ENCODE measurements at places on chromosomes 4 and X.

DNA sequence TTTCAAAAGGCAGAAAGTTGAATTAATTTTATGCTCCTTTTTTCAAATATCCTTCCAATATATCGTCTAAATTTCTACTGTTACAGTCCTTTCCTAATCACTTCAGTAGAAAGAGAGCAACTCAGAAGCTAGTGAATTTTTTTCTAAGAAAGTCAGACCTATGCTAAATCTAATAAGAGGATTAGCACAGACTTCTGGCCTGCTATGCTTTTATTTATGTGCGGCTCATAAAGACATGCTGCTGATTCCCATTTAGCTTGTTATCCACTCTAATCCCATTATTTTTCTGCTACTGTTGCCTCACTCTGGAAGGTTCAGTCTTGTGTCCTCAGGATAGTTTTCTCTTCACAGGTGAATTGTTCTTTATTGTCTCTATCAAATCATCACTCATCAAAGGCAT lies 473.5 kb upstream of the FAM241A start:
- DNase-seq, result no peak

- no peak for DNase-seq
These were observed 21.1 kb downstream of the ANXA5 start for GRCh38 chr4:121675715-121676114.

- no peak for DNase-seq
These were observed 342.3 kb upstream of the GRID2 start for GRCh38 chr4:91961504-91961903.

DNA sequence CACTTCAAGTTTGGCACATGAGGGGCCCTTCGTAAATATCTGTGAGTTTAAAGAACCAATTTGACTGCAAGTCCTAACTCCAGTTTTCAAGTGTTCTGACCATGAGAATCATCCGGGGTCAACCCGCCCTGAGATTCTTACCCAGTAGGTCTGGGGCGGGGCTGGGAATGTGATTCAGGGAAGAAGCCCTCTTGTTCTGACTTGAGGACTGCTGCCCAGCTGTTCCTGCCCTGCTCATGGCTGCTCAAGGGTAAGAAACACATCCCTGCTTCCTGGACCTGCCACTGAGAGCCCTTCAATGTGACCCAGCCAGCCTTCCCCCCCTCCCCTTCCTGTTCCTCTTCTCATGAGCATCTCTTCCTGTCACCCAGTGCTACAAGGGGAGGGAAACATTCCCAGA lies 92.7 kb upstream of the PGRMC2 start:
- DNase-seq, result no peak

DNA sequence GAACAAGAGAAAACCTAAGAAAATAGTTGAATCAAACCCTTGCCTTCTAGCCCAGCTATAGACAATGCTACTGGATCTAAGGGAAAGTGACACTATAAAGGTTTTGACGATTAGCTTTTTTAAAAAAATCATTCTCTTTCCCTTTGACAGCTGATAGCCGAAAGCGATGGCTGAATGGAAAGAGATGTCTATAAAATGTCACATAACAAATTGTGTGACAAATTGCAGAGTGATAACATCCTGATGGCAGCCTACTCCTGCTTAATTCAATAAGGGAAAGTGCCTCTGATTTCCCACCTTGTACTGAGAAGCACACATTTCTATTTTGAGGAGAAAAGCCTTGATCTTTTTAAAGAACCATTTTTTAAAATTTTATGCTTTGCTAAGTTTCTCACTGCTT lies 114.5 kb downstream of the SORBS2 start:
- DNase-seq, result no peak

- no peak for DNase-seq
These were observed 24.9 kb downstream of the WDR1 start for GRCh38 chr4:10091531-10092181.

GRCh38 chrX:136067966-136068365 lies 79.4 kb upstream of the FHL1 start:
- DNase-seq, result no peak

DNA sequence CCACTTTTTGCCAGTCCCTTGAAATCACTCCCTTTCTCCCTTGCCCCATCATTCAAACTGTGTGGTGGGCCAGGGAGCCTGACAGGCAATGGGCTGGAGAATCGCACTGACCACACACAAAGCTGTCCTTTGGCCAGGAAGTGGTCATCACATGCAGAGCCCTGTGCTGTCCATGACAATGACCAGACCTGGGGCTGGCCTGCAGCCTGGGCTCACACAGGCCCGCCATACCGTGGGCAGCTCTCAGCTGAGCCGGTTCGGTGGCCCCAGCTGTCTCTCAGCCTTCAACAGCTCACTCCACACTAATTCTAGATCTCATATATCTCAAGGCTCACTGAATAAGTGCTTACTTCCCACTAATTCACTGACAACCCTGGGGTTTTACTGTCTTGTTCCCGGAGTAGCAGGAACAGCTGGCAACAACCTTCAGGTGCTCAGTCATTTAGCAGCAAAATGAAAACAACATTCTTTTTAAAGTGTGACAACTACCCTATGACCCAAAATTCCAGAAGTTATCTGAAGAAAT lies 48.0 kb downstream of the USP46 start:
- no peak for DNase-seq

DNA sequence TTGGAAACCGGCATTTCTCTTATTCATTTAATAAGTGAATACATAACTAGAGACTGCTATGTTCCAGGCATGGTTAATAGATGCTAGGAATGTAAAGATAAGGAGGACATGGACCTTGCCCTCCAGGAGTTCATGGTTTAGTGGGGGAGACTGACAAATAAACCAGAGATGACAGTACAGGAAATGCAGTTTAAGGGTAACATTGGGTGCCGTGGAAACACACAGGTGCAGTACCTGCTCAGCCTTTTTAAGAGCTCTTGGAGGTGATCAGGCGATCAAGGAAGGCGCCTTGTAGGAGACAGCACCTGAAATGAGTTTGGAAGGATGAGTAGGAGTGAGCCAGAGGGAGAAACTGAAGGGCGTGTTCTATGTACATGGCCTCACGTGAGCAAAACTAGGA lies 145.8 kb downstream of the AASDH start:
- DNase-seq, result no peak

- DNase-seq, result no peak
These were observed 860.2 kb downstream of the FSTL5 start for GRCh38 chr4:161303551-161303950.

DNA sequence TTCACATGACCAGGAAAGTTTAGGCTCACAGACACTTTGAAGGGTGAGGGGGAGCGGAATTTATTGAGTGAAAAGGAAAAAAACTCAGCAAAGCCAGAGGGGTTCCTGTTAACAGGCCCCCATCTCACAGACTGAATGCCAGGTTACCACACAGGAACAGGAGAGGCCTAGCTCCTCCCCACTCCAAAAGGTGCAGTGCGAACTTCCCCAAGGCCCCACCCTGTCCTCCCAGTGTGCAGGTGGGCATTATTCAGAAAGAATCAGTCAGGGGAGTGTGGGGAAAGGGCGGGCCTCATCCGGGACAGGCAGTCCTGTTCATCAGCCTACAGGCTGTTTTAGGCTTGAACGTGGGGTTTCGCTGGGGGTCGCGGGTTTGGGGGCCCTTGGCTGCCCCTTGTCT lies 4.0 kb downstream of the OTC start:
- no peak for DNase-seq

GRCh38 chrX:115232933-115233496 lies 881 bp downstream of the LRCH2 start:
- no peak for DNase-seq

DNA sequence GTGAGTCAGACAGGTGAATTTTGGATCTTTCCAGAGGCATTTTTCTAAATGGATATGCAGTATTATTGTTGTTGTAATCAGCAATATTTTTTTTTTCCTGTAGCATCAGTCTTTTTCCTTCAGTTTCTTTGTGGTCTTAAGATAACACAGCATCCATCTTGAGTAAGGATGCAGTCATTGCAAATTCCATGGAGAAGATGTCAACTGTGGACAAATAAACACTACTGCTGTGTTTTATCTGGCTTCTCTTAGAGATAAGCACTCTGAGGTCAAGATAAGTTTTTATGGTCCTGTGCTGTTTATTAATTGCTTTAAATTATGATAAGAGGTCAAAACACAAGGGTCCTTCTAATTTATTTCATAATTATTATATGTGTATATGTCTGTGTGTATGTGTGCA lies 1255.7 kb downstream of the ADGRL3 start:
- no peak for DNase-seq
